DMS79 (cell line): ENCODE measurements at places on chromosomes 3 and 15.

DNA sequence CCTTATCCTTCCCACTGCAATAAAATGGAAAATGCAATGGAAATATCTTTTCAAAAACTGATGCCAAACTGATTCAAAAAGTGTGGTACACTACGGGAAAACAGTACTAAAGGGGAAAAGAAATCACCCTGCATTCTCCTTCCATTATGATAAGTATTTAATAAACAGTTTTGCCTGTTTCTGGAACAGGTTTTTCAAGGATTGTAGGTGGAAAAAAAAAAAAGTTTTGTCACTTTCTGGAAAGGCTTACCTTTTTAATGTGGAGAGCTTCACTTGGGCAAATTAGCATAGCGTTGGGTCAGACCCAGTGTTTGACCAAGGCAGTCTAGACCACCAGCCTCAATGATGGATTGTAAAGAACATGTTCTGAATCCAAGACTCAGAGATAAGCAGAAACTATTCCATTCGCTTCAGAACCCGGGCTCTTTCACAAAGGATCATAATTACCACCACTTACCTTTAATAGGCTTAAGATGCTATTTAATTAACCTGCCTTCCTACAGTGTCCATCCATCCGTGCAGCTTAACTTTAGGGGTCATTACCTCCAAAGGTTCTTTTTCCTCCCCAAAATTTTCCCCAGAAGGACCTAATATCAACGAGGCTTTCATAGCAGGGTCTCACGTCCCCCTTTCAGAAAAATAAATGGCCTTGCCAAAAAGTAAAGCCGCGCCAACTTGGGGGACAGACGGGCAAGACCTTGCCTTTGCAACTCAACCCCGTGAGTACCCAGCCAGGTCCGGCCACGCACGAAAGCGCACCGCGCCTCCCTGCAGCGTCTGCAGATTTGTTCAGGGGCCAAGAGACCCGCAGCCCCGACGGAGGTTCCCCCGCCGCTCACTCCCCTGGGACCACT, 1.0 kb downstream of the DCBLD2 start:
- DNase-seq = peak; percentile 37

DNA sequence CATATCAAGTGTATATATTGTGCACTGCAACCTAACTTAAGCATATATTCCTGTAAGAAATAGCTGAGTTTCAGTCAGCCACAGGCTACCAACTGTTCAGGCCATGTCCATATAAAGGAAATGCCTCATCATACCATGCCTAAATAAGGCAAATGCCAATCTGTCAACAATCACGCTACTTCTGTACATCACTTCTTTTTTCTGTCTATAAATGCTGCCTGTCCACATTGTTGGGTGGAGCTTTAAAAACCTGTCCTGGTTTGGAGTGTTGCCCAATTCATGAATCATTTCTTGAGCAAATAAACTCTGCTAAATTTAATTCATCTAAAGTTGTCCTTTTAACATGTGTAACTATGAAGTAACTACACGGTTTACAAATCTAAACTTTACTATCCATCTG, 1091.9 kb downstream of the NSUN3 start:
- no peak for DNase-seq

GRCh38 chr3:155984791-155985417, 114.5 kb downstream of the GMPS start:
- no peak for DNase-seq

- no peak for DNase-seq
These were observed 413.6 kb downstream of the ROBO1 start for GRCh38 chr3:79354179-79354688.

GRCh38 chr3:182244222-182244971, 532.7 kb downstream of the SOX2 start:
- no peak for DNase-seq

- no peak for DNase-seq
These were observed 60.4 kb downstream of the SMAD3 start for GRCh38 chr15:67125589-67126502.

DNA sequence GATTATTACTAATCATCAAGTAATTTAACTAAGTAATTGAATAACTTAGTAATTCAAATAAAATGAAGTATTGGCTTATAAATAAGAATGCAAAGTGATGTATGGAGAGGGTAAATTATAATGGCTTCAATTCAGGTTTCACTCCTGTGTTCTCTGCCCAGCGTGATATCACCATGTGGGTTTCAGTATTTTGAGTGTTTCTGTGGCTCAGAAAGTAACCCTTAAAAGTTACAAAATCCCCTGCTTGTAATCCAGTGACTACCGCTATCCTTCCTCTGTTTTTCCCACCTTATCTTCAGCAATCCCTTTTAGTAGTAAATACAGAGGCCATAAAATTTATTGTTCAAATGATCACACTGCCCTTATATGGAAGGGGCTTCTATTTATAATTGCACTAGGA, 316.4 kb upstream of the CFAP20DC start:
- no peak for DNase-seq

GRCh38 chr3:4425707-4426106, 41.4 kb downstream of the SUMF1 start:
- no peak for DNase-seq

GRCh38 chr3:72171463-72171881, 386.5 kb upstream of the PROK2 start:
- no peak for DNase-seq

- no peak for DNase-seq
These were observed 858.4 kb upstream of the ARPP21 start for GRCh38 chr3:34780973-34781372.

GRCh38 chr3:4720316-4721075, 227.3 kb downstream of the ITPR1 start:
- DNase-seq = no peak

DNA sequence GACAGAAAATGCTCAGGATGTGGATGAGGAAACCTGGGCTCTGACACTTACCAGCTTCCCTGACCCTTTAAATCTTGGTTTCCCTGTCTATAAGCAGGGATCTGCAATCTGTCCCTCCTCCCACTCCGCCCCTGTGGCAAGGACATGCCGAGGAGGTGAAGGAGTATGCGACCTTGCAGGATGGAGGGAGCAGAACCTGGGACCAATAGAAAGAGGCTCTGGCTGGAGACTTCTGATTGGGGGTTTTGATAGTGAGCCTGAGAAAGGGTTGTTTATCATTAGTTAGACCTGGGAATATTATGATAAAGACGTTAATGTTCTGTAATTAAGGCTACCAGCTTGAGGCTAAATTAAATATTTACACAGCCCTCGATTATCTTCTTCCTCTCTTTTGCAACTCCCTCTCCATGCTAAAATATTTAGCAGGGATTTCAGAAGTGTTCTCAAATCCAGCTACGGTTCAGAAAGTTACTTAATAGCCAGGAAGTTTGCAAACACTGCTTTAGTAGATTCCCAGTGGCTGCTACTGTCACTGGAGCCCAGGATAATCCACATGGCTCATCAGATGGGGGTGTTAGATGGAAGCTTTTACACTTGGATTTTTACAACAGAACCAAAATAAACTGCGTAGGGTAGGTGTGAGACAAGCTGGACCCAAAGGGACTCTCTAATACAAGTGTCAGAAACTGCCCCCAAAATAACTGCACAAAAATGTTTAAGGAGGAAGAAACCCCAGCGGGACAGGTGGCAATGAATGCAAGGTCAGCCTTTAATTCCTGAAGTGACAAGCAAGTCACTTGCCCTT, 9.2 kb upstream of the PAQR5 start:
- no peak for DNase-seq

DNA sequence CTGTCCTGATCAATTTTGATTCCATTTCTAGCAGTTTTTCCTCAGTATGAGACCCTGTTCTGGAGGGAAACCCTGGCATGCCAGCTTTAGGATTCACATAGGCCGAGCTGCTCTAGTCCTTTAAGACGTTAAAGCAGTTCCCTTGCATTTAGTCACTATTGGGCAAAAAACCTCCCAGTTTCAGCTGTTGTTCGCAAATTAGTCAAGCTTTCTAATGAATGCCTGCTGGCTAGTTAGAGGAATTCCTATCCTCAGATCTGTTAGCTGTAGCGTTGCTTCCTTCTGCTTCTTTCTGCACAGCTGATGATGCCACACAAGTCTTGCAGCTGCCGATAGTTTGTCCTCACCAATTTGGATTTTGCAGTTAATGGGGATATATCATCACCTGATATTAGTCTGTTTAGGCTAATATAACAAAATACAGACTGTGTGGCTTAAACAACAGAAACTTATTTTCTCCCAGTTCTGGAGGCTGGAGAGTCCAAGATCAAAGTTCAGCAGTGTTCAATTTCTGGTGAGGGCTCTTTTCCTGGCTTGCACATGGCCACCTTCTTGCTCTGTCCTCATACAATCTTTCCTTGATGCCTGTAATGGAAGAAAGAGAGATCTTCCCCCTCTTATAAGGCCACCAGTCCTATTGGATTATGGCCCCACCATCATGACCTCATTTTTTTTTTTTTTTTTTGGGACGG, 7.5 kb upstream of the UBL7 start:
- DNase-seq = no peak

GRCh38 chr3:46931631-46932331, 44.8 kb downstream of the CCDC12 start:
- peak; percentile 52 for DNase-seq

DNA sequence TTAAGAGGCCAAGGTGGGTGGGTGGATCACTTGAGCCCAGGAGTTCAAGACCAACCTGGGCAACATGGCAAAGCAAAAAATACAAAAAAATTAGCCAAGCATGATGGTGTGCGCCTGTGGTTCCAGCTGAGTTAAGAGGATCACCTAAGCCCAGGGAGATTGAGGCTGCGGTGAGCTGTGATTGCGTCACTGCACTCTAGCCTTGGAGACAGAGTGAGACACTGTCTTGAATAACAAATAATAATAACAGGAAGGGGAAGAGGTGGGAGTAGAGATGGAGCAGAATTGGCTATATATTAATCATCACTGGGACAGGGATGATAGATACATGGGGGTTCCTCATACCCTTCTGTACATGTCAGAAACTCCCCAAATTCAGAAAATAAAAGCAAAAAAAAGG, 23.8 kb upstream of the NMB start:
- DNase-seq = no peak

DNA sequence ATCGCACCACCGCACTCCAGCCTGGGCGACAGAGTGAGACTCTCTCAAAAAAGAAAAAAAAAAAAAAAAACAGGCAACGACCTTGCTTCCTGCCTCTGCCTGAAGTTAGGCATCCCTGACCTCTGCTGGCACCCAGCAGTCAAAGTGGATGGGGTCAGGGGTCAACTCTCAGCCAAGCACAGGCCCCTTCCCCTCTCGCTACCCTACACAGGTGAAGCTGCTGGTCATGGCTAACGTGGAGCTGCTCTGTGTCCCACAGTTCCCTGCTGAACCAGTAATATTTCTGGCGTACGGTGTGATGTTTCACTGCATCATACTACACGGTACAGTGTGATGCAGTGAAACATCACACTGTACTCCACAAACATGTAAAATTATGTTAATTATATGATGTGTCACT, 13.9 kb upstream of the FRG2C start:
- DNase-seq = no peak

DNA sequence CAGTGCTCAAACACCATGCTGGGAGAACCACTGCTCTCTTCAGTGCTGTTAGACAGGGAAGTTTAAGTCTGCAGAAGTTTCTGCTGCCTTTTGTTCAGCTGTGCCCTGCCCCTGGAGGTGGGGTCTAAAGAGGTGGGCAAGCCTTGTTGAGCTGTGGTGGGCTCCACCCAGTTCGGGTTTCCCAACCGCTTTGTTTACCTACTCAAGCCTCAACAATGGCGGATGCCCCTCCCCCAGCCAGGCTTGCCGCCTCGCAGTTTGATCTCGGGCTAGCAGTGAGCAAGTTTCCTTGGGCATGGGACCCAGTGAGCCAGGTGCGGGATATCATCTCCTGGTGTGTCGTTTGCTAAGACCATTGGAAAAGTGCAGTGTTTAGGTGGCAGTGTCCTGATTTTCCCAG, 670.2 kb upstream of the ALCAM start:
- DNase-seq = no peak

DNA sequence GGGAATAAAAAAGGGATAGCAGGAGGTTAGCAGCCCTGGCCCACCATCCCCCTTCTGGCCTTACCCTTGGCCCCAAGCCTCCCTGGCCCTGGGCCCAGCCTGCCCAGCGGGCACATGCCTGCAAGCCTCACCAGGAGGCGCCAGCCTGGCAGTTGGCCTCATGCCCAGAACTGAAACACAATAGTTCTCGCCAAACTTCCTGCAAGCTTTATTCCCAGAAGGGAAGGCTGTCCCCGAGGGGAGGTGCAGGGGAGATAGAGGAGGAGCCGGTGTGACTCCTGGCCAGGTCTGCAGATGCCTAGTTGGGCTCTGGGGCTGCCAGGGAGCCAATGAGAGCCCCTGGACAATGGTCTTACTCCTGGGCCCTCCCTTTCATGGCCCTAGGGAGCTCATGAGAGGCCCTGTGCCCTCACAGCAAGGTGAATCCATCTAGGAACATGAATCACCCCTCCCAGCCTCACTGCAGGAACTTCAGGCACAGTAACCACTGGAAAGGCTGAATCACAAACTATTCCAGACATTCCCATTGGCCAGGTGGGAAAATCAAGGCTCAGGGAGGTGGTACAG, 4.0 kb downstream of the CCDC33 start:
- DNase-seq = peak; percentile 90

DNA sequence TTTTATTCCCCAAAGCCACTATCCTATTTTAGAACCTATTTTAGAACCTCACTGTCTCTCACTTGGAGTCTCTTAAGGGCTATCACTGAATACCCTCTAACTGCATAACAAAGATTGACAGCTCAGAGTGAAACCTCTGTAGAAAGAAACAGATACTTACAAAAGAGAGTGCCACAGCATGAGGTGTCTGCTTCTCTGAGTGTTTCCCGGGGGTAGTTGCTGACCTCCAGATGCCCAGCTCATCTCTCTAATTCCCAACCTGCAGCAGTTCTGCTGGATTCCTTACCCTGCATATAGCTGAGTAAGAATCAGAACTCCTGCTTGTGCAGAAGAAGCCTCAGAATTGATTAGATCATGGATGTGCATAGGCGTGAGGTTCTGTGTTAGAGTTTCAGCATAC, 34.5 kb downstream of the P3H2 start:
- no peak for DNase-seq

GRCh38 chr3:64344721-64345207, 119.5 kb upstream of the PRICKLE2 start:
- no peak for DNase-seq

DNA sequence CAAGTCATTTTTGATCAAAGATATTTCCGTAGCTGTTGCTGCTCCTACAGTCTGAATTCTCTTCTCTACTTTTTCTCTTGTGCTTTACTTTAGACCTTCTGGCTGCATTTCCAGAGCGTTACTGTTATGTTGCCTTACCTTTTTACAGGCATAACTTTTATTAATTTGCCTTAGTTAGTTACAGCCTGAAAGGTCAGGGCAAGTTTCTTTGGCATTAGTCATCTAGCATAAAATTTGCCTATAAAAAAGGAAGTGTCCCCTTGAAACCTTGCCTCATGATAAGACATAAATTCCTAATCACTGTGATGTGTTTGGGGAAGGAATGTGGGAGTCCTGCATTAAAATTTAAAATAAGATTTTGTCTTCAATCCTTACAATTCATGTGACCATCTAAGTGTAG, 618.5 kb downstream of the NR2F2 start:
- no peak for DNase-seq

GRCh38 chr15:24772686-24773373, 97.3 kb downstream of the NPAP1 start:
- DNase-seq = no peak

GRCh38 chr3:172181932-172182586, 142.7 kb downstream of the FNDC3B start:
- no peak for DNase-seq

- DNase-seq = no peak
These were observed 47.2 kb downstream of the NMNAT3 start for GRCh38 chr3:139630542-139630941.

GRCh38 chr3:8239718-8240695, 261.6 kb upstream of the LMCD1 start:
- no peak for DNase-seq
